ENCODE measurements at places on chromosomes 12 and 14. TPM values are rescaled to one million over a fixed set of nuclear protein-coding genes. Genes with fewer than 3 reads are reported as not detected.

The APOF gene
- total RNA-seq: not detected

DNA sequence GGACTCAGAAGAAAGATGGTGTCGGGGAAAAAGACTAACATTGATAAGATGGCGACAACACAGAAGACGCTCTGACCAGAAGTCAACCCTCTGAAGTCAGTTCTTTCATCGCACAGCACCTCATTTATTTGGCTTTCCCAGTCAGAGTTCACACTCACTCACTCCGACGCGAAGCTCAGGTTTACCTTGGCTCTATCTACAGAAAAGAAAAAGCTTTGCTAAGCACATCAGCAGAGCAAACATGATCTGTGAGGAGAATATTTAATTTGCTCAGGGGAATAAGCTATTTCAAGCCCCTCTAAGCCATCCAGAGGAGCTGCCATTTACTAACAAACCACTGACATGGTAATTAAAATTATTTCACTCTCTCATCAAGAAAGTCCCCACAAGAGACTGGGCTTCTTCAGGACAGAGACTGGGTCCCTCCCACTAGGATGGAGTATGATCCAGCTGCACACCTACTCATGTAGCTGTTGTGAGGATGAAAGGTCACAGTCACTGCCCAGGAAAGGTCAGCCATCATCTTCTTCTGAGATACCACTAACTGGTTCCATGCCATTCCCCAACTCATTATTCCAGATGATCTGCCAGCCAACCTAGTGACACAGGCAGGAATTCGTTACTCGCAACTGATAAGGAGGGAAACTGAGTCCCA lies 111.4 kb downstream of the TTC7B start:
- DNase-seq: no peak

- DNase-seq: no peak
Measured at GRCh38 chr14:54173802-54174201, 217.2 kb upstream of the BMP4 start.

The IL22 gene
- total RNA-seq: not detected

GRCh38 chr12:69467366-69467765 lies 2.8 kb upstream of the FRS2 start:
- DNase-seq: no peak

DNA sequence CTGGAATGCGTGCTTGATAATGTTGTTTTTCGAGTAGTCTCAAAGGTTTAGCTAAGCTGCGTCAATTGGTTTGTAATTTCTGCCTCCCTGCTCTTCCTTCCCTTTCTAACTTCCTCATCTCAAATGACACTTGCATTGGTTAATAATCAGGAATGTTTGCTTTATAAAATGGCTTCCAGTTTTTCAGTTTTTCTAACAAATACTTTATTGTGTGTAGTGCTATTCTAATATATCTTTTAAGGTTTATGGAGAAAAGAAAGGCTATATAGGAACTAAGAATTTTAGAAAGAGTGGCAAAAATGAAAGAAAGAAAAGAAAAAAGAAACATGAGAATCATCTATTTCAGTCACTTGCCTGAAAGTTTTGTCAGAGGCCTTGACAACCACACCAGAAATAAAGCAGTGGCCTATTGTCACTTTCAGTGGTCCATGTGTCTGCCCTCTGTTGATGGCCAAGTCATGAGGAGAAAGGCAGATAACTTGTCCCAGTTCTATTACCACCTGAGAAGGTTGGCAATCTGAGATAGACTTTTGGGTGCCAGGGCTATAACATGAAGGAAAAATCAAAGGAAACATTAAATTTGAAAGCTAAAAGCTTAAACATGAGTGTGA lies 221.9 kb upstream of the KITLG start:
- DNase-seq: no peak

DNA sequence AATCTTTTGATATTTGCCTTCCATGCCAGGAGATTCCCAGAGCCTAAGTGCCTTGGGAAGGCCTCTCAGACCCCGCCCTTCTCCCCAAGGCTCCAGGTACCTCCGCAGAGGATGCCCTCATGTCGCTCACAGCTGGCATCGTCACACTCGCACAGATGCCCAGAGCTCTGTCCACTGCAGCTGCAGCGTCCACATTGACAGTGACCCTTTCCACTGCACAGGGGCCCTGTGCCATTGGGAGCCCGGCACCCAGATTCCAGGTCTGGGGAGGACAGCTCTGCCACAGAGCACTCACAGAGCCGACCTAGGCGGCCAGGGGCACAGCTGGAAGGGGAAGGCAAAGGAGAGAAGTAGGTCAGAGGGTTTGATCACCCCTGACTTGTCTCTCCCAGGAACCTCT lies 12.3 kb upstream of the CSAD start:
- DNase-seq: peak; percentile 34

The CTSG gene
- total RNA-seq: 2.4 TPM

DNA sequence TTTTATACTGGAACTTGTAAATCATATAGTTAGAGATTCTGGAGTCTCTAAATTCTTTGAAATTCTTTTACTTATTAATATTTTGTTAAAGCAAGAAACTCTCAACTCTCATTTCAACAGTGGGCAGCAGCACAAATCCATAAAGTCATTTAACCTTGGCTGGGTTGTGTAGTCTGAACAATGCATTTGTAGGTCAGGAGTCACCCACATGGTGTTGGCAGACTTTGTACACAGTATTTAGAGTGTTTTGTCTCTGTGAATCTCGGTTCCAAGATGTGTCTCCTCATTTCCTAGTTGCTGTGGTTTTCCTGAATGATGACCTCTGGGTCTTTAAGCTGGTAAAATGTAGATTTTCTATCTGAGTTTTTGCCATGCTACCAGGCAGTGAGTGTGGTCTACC lies 20.8 kb upstream of the STRAP start:
- DNase-seq: no peak

The RASSF9 gene
- total RNA-seq: 4.5 TPM

DNA sequence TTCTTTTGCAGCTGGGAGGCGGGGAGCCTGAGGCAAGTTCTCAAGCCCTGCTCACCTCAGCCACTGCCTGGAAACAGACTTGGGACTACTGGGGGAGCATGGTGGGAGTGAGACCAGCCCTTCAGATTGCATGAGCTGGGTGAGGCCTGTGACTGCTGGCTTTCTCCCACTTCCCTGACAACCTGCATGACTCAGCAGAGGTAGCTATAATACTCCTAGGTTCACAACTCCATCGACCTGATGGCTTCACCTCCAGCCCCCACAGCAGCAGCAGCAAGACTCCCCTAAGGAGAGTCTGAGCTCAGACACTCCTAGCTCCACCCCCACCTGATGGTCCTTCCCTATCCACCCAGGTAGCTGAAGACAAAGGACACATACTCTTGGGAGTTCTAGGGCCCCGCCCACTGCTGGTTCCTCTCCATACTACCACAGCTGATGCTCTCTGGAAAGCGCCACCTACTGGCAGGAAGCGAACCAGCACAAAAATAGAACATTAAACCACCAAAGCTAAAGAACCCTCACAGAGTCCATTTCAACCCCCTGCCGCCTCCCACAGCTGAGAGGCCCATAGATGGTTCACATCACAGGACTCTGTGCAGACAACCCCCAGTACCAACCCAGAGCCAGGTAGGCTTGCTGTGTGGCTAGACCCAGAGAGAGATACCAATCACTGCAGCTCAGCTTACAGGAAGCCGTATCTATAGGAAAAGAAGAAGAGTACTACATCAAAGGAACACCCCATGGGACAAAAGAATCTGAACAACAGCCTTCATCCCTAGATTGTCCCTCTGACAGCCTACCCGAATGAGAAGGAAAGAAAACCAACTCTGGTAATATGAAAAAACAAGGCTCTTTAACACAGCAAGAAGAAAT lies 68.7 kb downstream of the RPAP3 start:
- DNase-seq: peak; percentile 59

GRCh38 chr12:6603095-6603567 lies 4.0 kb downstream of the CHD4 start:
- DNase-seq: peak; percentile 72

DNA sequence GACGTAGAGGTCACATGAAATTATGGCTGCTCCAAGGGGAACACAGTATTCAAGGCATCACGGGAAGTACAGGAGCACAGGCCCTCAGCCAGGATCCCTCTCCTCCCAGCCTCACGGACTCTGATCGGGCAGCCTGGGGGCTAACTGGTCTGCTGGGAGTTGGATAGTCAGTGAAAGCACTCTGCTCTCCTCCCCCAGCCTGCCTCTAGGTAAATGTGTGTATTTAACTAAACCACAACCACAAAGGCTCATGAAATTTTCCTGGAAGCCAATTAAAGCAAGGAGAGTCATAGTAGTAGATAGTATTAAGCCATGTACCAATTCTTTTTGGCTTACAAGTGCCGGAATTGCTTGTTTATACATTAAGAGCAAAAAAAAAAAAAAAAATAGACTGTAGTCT lies 254.3 kb downstream of the MSRB3 start:
- DNase-seq: no peak

The TPH2 gene
- total RNA-seq: not detected

- no peak for DNase-seq
Measured at GRCh38 chr12:95857156-95857555, 1.6 kb upstream of the SNRPF start.

- DNase-seq: no peak
Measured at GRCh38 chr14:44846232-44846824, 115.4 kb downstream of the KLHL28 start.

GRCh38 chr14:90781344-90781761 lies 34.9 kb downstream of the TTC7B start:
- DNase-seq: no peak

DNA sequence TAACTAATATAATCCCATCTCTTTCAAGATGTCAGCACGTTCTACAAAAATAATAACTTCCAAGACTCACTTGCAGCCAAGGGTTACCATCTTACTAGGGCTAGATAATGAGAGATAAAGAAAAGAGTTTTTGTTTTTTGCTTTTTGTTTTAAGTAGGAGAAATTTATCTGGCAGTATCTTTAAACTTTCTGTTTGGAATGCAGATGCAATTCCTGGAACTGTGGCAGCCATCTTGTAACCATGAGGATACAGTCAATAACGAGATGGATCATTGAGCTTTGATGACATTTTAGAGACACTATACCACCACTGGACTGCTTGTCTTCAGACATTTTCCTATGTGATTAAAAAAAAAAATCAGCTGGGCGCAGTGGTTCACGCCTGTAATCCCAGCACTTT lies 171.2 kb upstream of the ARID2 start:
- no peak for DNase-seq
